Testis (tissue), 5 donors: ENCODE measurements at places on chromosomes 16 and 17. TPM values are rescaled to one million over a fixed set of nuclear protein-coding genes. Genes with fewer than 3 reads are reported as not detected.

DNA sequence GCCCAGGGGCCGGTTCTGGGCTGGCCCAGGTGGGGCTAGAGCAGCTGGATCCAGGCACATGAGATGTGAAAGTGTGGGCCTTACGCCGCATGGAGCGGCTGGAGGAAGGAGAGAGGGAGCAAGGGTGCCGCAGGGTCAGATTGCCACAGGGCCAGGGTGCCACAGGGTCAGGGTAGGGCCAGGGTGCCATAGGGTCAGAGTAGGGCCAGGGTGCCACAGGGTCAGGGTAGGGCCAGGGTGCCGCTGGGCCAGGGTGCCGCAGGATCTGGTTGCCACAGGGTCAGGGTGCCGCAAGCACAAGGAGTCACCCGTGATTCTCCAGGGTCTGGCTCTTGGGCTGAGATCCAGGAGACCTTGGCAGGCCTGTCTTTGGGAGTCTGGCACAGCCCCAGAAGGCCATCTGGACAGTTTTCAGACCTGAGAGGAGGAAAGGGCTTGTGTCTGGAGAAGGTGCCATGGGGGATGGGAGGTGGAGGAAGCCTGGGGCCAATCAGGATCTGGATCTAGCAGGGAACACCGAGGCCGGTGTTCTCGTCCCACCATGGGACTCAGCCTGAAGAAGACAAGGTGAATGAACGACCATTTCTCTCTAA, 13.1 kb upstream of the LASP1NB start:
- DNase-seq = peak; percentile 77

GRCh38 chr17:31919802-31920525, 16.8 kb upstream of the SUZ12 start:
- no peak for DNase-seq

DNA sequence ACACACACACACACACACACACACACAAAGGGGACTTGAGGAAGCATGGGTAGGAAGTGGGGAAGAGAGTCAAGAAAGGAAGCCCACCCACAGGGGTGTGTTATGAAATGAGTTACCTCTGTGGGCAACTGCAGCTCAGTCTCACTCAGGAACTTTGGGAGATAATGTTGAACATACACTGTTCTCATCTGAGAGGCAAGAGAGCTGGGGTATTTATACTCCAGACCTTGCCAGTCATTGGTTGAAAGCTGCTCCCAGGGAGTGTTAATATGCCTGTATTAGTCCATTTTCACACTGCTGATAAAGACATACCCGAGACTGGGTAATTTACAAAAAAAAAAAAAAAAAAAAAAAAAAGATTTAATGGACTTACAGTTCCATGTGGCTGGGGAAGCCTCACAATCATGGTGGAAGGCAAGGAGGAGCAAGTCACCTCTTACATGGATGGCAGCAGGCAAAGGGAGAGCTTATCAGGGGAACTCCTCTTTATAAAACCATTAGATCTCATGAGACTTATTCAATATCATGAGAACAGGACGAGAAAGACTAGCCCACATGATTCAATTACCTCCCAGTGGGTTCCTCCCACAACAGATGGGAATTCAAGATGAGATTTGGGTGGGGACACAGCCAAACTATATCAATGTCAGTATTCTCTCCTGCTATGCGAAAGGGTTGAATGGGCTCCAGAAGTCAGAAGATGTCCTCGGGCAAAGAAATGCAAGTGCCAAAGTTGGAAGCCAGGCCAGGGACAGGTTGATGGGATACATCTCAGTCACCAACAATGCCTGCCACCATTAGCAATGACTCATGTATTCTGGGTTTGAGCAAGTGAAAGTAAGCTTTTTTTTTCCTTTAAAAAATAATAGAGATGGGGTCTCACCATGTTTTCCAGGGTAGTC, 270.5 kb downstream of the MRTFB start:
- no peak for DNase-seq

GRCh38 chr16:19130852-19131824, 17.4 kb downstream of the ITPRIPL2 start:
- peak; percentile 31 for DNase-seq

DNA sequence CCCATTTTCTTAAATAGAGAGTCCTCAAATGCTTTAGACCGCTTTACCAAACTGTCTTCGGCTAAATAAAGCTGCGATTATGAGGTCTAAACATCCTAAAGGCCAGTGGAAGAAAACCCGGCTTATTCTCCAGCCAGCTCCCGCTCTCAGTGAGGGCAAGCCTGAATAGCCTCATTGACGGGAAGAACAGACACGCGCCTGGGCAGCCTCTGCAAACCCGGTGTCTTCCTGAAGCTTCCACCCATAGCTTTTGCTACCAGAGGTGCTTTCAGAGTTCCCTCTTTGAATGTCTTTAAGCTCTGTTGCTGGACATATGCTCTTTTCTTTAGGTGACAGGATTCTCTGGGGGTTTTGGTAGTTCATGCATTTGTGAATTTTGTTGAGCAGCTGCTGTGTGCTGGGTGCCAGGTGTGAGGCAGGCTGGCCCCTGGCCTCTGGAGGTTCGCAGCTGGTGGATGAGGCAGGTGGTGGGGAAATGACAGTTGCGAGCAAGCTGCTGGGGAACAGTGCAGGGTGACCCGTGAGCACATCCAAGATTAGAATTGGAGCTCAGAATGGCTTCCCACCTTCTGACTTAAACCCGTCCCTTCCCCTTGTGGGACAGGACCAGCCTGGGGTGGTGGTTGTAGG, 44.7 kb downstream of the CRISPLD2 start:
- peak; percentile 34 for DNase-seq

DNA sequence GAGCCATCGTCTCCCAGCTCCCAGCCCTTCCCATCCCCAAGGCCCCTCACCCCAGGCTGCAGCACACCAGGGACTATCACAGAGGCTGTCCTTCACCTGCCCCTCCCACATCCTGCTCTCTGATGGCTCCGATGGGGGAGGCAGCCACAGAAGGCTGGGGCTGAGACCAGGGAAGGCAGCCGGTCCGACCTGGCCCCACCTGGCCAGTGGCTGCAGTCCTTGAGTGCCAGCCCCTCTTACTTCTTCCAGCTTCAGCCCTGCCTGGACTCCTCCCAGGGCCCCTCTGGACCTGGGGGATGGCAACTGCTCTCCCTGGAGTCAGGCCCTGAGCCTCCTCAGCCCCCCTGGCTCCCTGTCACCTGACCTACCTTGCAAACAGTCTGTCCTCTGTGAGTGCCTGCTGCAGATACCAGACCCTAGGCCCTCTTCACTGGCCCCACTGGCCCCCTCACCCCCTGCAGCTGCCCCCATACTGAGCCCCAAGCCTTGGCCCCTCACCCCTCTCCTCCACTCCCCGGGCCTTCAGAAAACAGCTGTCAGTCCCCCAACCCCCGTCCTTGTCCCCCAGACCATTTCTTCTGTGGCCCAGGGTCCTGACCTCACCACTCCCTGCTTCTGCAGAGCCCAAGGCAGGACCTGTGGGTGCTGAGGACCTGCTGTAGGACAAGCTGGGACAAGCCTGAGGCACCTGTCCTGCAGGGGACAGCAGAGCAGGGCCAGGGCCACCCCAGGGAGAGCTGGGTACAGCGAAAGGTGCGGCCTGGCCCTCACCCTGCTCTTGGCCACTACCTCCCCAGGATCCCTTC, 12.6 kb upstream of the SRRM2 start:
- DNase-seq = no peak

GRCh38 chr17:31488982-31489294, 97.5 kb downstream of the RAB11FIP4 start:
- DNase-seq = no peak

Gene LLGL1
- total RNA-seq = 46.8 TPM
